ENCODE measurements at places on chromosomes 4 and X.

GRCh38 chr4:175048906-175049305 lies 130.7 kb downstream of the ADAM29 start:
- DNase-seq, result no peak

GRCh38 chr4:170049766-170050165 lies 23.6 kb upstream of the MFAP3L start:
- DNase-seq, result no peak

GRCh38 chr4:86450861-86451260 lies 91.0 kb upstream of the MAPK10 start:
- no peak for DNase-seq

DNA sequence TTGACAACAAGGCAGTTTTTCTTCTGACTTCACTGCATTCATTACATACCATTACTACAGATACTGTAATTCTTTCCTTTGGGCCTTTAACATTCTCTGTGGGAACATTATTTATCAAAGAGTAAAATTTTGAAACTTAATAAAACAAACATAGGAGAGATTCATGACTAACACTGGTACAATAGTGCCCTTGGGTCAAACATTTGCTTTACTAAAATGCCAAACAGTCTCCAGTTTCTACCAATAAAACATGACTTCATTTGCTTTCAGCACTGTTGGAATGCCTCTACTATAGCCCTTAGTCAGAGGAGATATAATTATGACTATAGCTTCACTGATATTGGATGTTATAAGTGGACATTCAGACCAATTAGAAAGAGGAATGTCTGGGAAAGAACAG lies 481.5 kb downstream of the PACRGL start:
- DNase-seq, result no peak

- DNase-seq, result no peak
Measured at GRCh38 chrX:130162094-130162735, 3.4 kb downstream of the AIFM1 start.
